ENCODE measurements at places on chromosomes 1 and 21.

- no peak for DNase-seq
Measured at GRCh38 chr1:168739908-168740307, 10.9 kb upstream of the DPT start.

- DNase-seq, result no peak
Measured at GRCh38 chr1:57897581-57897980, 473.7 kb upstream of the DAB1 start.

DNA sequence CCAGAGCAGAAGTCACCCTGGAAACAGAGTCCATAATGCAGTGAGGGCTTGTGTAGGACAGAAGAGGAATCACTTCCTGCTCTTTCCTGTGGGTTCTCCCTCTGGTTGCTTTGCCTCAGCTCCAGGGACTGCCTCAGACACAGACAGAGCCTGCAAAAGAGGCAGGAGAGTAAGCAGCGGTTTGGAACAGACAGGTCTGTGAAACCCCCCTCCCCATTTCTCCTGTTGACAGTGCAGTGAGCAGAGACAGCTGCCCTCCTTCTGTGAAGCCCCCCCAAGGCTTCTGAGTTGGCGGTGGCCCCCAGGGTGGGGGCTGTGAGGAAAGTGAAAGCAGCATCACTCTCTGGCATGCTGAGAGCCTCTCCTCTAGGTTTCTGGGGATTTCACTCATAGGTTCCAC, 53.0 kb downstream of the MAB21L3 start:
- no peak for DNase-seq

DNA sequence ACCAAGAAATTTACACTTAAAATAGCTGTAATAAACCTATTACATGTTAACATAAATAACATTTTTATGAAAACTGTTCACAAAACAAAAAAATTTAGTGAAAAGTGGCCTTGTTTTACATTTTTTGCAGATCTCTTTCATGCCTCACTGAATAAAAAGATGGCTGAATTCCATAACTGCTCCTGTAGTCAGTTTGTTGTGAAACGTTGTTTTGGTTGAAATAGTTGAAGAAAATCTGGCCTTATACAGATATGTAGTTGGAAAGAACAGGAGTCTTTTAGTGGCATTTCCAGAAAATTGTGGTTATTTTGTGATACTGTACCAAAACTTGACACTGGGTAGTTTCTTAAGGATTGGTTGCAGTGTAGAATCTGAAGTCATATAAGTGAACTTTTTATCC, 18.1 kb downstream of the ITSN1 start:
- no peak for DNase-seq

DNA sequence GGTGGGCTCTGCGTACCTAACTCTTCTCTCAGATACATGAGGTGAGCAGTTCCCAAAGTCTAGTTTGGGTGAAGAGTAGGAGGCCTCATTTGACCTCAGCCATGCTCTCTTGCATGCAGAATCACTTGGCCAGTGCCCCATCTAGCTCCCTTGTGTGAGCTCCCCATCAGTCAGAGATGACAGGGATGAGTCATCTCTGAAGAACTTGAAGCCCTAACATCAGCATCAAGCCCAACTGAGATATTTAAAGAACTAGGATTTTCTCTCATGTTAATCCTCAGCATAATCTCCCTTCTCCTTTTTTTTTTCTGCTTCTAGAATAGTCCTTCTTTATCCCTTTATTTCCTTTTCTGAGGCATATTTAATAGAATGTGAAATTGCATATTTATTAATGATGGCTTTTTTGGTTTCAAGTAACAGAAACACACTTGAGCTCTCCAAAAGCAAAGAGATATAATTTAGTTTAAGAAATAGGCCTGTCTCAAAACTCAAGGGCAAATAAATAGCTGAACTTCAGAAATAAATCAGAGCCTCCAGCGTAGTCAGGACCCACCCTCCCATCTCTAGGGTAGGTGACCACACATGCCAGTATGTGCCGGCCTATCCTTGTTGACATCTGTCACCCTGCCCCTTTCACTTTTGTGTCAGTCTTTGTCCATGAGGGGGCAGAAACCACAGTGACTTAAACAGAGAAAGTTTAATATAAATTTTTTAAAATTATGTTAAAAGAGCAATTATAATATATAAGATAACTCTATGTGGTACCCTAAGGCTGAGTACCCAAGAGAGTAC, 112.3 kb downstream of the TSEN15 start:
- DNase-seq, result no peak

GRCh38 chr1:45802343-45803298, 791 bp upstream of the MAST2 start:
- DNase-seq, result no peak

DNA sequence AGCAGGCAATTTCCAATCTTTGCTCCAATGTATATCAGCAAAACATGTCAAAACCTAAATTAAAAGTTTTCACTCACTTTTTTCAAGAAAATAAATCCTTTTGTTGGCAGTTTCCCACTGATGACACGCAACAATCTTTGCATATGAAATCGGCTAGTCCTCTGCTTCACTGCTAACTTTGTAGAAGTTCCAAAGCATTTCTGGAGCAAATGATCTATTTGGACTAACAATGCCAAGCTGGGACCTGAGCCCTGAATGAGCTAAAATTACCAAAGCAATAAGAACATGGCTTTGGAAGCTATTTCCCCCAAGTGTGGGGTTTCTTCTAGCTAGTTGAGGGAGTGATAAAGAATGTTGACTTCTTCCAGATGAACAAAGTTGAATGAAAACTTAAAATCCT, 5.1 kb downstream of the BEND5 start:
- no peak for DNase-seq

- no peak for DNase-seq
Measured at GRCh38 chr1:77400781-77401180, 119.0 kb downstream of the AK5 start.

- no peak for DNase-seq
Measured at GRCh38 chr1:244768804-244769203, 66.7 kb upstream of the COX20 start.

DNA sequence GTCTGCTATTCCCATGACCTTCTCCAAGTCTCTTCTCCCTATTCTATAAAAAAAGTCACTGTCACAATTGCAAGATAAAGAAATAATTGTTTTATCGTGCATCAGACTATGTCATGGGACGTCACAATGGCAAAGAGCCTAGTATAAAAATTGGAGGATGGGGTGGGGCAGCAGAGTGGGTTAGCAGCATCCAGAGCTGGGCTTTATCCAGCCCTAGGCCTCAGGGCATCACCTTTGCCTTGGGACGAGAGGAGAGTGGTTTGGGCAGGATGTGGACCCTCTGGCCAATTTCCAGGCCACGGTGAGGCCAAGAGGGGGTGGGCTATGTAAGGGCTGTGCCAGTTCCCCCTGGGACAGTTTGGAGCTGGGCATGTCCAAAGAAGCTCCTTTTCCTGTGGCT, 25.7 kb downstream of the WNT4 start:
- DNase-seq, result no peak

DNA sequence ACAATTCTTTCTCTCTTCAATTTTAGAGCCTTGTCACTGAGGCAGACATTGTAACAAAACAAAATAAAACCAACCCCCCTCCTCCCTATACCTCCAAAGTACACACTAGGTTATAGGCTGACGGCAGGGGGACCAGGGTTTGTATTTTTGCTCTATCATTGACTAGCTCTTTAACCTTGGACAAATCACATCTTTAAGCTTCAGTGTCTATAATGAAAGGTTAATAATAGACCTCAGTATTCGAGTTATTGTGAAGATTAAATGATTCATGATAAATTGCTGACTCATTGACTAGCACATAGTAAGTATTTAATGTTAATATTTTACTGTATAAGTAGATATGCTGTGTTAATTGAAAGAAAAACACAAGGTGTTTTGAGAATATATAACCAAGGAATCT, 1267.6 kb upstream of the ADGRL2 start:
- no peak for DNase-seq

DNA sequence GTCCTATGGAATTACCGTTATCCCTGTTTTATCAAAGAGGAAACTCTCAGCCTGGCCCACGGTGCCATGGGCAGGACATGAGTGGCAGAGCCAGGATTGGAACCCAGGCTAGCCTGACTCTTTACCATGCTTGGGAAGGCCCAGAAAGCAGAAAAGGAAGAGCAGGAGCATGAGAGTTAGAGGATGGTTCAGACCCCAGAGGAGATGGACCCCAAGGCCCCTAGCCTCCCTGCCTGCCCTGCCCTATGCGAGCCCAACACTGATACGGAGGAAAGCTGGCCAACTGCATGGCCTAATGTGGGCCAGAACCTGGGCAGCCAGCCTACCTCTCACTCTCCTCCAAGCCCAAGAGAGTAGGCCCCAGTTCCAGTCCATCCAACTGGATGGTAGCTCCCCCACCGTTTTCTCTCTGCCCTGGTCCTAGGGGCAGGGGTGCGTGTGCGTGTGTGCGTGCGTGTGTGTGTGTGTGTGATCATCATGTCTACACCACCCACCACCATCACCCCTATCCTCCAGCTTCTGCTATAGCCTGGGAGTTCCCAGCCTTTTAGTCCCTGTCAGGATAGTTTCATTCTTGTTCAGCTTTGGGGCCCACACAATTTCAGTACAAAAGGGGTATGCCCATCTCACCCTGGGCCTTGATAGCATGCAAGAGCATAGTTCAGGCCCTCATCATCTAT, 15.4 kb upstream of the MEX3A start:
- no peak for DNase-seq

GRCh38 chr21:28590676-28591075, 402.0 kb downstream of the LTN1 start:
- no peak for DNase-seq

DNA sequence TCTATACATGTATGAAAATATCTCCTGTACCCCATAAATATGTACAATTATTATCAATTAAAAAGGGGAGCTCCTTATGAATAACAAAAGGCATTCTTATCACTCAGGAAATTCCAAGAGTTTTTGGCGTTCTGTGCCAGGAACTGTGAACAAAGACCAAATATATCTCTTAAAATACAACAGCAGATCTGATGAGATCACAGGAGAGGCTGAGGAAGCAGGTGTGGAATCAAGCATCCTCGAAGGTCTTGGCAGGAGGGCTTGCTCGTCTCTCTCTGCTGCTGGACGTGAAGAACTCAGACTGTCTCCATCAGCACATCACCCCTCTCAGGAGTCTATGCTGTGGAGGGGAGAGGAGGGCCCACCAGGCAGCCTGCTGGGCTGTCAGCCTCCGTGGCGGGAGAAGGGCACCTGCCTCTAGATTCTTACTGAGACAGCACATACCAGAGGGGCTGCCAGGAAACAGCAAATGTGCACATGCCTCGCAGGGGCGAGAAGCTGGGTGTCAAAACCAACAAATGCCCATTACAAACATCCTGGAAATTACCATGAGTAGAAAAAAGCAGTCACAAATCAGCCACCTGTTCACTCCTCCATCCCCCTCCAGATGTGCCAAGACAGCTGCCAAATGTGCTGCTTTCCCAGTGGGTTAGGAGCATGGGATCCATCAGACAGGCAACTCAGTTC, 30.8 kb upstream of the FAM89A start:
- no peak for DNase-seq

- no peak for DNase-seq
Measured at GRCh38 chr1:21129407-21129806, 47.3 kb downstream of the EIF4G3 start.

GRCh38 chr1:157131281-157131680, 6.9 kb downstream of the ETV3 start:
- no peak for DNase-seq

DNA sequence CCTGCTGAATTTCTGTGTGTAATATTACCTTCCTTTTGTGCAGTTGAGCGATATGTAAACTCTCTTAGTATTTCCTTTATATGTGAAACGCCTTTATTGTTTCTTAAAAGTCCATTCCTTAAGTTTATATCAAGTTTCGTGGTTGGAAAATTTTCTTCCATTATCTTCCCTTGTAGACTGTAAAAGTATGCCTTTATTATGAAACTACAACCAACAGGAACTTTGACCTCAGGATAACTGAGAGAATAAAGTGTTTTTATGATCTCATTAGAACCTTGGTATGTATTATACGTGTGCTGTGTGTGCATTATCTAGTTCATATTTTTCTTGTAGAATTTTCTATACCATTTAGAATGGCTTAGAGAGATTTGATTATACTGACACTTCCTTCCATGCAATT, 3.1 kb upstream of the CDC14A start:
- no peak for DNase-seq

DNA sequence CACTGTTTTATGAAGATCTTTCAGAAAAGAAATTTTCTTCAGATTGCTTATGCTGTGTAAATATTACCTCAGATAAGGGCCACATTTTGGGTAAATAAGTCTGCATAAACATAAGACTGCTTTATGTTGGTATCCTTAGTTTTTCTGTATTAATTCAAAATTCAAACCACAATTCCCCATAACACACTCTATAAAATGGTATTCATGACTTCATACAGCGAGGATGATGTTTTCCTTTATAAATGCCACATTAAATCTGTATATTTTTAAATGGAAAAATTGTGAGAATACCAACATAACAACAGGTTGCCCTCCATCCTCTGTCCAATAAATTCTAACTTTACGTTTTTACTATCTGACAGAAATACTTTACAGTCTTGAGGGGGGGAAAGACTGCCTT, 248.7 kb upstream of the CXADR start:
- DNase-seq, result no peak

GRCh38 chr1:241596633-241597032, 43.5 kb downstream of the CHML start:
- DNase-seq, result no peak

- DNase-seq, result peak; percentile 27
Measured at GRCh38 chr1:218377143-218377660, 32.1 kb downstream of the TGFB2 start.

GRCh38 chr1:48048064-48048463, 50.9 kb upstream of the TRABD2B start:
- no peak for DNase-seq

GRCh38 chr1:78950826-78951225, 55.7 kb downstream of the ADGRL4 start:
- no peak for DNase-seq

GRCh38 chr1:169443923-169444322, 16.6 kb upstream of the CCDC181 start:
- DNase-seq, result no peak

GRCh38 chr1:43660355-43660754, 10.4 kb downstream of the KDM4A start:
- DNase-seq, result no peak

- no peak for DNase-seq
Measured at GRCh38 chr1:197390856-197391255, 122.8 kb downstream of the CRB1 start.

- DNase-seq, result no peak
Measured at GRCh38 chr1:29711582-29712283, 475.4 kb downstream of the PTPRU start.

DNA sequence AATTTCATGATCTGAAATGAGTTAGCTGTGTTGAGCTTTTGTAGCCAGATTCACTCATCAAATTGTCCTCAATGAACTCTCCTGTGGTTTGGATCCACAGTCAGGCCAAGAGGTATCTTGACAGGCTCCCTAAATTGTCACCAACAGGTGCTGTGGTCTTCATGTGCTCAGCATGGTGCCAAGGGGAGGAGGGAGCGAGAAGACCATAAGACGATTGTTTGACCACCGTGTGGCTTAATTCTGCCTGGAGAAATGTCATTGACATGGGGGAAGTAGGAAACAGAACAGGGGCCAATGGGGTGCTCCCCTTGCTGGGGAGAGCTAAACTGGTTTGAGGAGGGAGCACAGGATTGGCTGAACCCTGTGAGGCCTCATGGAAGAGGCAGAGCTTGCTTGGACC, 219.3 kb downstream of the KCNJ6 start:
- DNase-seq, result no peak

- no peak for DNase-seq
Measured at GRCh38 chr1:70355920-70356319, 1.4 kb upstream of the ANKRD13C start.

GRCh38 chr21:17818186-17819113, 706 bp downstream of the C21orf91 start:
- peak; percentile 6 for DNase-seq

Measured in stimulated activated CD8-positive, alpha-beta memory T cell treated with anti-CD3 and anti-CD28 coated beads, Interleukin-15, amount 100 ng/mL, for 4 hours (primary cell).